ENCODE measurements at places on chromosomes 4 and X.

DNA sequence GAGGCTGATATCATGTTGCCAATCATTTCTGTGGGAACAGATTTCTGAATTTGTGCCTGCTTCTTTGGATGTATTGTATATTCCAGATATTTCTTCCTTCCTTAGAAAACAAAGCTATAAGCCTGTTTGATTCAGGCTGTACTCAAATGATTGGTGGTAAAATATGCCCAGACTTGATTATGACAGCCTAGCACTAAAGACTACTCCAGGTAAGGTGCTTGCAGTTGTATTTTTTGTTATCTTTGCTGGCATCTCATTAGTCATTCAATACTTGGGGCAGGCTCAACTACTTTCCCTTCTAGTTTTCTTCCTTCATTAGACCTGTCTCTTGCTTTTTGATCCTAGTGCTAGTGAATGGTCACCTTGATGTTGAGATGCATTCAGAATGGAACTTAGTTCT lies 90.6 kb downstream of the ZNF518B start:
- no peak for DNase-seq

- DNase-seq: no peak
Observed at GRCh38 chrX:110847334-110847733, 51.7 kb upstream of the CHRDL1 start.

- DNase-seq: no peak
Observed at GRCh38 chr4:159272273-159273140, 169.6 kb downstream of the RAPGEF2 start.

- DNase-seq: peak; percentile 60
Observed at GRCh38 chr4:80073473-80074008, 512 bp upstream of the ANTXR2 start.

DNA sequence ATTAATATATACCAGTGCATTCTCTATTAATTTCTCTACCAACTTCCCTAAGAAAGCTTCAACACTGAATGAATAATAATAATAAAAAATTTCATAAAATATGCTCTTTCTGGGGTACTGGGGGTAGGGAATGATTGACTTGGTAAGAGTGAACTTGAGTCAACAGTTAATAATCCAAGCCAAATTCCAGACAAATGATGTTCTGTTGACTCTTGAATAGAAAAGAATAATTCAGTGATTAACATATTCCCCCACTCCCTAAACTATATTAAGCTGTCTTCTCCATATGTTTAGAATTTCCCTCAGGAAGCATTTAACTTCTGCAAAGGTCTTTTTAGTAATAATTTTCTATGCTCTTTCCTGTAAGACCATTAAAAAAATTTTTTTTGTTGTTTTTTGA lies 12.3 kb downstream of the PGRMC2 start:
- no peak for DNase-seq

DNA sequence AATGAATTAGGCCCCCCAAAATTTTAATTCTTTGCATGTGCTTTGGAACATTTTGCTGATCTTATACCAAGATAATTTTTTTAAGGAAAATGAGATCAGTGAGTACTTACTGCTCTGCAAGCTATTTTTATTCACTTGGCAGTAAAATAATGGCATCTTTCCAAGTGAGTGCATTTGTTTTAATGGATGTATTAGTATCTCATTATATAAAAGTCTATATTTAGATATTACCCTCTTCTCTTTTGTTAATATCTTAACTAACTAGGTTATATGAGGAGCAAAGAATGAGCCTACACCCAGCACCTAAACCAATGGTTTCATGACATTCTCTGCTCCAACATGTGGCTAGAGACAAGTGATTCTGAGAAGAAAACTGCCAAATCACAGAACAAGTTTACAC lies 21.1 kb upstream of the ARAF start:
- DNase-seq: no peak

DNA sequence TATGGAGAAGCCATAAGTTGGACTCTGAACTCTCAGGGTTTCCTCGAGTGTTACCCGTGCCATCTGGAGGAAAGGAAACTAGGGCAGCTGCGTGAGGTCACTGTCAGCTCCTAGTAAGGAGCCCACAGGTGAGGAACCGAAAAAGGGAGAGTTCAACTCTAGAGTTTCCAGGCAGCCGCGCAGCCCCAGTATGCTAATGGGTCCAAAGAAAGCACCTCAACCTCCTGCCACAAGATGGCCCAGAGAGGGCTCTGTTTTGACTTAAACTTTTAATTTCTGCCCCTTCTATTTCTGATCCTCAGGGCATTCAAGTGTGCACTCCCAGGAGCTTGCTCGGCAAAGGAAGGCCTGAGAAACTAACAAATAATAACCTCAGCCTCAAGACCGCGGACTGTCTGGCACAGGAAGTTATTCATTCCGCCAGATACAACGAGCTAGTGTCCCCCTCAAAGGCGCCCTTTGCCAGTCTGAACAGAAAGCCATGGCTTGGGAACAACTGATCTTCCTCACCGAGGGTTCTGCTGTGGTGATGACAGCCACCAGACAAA lies 13.9 kb downstream of the SCARB2 start:
- DNase-seq: no peak

GRCh38 chrX:100407147-100407783 lies 2.8 kb downstream of the PCDH19 start:
- no peak for DNase-seq

DNA sequence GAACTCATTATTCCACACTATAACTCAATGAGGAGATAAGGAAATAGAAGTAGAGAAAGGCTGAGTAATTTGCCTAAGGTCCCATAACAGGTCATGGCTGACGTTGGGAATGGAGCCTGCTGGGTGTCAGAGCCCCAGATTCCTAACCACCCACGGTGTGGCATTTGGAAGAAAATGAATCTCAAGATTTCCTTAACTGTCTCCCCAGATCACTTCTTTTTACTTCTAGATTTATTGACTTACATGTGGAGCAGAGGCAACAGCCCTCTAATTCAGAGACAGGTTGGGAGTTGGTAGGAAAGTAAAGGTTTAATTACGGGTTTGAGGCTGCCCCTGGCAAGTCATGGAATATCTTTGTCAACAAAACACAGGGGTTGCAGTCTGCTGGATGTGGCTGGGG lies 134.0 kb downstream of the ARHGAP10 start:
- no peak for DNase-seq

DNA sequence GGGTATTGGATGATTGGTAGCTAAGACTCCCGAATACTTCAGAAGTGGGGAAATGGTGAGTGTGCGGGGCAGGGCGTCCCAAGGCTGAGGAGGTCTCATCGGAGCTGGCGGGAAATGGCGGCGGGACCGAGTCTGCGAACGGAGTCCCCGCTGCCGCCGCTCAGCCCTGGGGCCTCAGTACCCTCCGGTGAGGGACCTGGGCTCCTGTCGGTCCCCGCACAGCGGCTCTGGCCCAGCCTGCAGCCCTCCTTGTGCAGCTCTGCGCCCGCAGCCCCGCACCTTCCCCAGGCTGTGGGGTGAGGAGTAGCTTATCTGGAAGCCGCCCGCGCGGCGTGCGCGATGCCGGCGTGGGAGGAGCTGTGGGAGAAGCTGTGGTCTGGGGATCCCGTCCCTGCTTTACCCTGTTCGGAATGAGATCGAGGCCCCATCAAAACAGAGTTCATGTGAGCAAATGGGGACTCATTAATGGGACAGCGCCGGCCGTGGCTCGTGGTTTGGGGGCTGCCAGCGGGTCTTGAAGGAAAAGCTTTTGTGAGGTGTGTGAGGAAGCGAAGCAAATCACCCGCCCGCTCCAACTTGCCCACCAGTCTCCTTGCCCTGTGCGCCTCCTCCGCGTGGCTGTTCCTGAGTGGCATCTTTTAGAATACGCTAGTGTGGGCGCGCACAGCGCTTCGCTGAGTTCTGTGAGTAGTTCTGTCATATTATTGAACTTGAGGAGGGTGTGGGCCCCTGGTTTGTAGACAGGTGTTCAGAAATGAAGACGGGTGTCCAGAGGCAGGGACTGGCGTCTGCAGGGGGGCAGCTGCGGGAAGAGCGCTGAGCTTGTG lies 531 bp downstream of the ZNF141 start:
- DNase-seq: peak; percentile 64

- DNase-seq: no peak
Observed at GRCh38 chr4:83212041-83212851, 72.4 kb downstream of the COQ2 start.

- peak; percentile 21 for DNase-seq
Observed at GRCh38 chr4:87838890-87839591, 6.3 kb downstream of the MEPE start.

- DNase-seq: no peak
Observed at GRCh38 chrX:55102754-55103153, 13.9 kb downstream of the PAGE2 start.

GRCh38 chr4:88452912-88453311 lies 4.0 kb upstream of the HERC5 start:
- DNase-seq: no peak

DNA sequence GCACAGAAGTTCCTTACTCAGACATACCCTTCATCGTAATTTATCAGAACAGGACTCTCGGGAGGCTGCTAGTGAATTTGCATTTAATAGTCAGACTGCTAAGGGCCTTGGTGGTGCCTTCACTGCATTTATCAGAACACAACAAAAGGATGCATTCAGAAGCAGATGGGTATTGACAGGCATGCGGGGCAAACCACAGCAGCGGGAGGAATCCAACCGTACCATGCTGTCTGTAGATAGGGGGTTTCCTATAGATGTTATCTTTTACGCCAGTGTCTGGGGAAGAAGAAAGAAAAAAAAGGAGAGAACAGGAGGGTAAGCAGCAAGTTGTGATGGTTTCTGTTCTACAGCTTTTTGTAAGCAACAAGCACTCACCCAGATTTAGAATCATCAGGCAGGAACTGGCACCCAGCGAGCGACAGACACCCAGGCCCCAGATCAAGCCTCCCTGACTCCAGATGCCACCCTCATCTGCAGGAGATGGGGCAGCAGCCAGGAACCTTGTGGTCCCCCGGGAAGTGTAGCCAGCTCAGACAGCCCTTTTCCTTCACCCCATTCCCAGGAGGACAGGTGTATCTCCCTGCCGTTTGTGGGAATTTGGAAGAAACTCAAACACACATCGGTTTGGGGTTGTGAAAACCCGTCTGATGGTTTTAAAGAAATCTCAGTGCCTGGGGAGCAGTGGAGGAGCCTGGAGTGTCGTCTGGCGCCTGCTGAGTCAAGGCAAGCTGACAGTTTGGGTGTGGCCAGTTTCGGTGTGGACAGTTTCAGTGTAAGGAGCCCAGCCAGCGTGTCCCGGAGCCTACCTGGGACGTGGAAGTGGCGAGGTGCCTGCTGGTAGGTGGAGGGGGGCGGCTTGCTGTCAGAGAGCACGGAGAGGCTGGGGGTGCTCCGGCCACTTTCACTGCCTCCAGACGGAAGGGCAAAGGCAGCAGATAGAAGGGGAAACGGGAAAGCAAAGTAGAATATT lies 80.0 kb upstream of the AFAP1 start:
- no peak for DNase-seq

GRCh38 chrX:120604361-120604782 lies 471 bp downstream of the MCTS1 start:
- peak; percentile 42 for DNase-seq

DNA sequence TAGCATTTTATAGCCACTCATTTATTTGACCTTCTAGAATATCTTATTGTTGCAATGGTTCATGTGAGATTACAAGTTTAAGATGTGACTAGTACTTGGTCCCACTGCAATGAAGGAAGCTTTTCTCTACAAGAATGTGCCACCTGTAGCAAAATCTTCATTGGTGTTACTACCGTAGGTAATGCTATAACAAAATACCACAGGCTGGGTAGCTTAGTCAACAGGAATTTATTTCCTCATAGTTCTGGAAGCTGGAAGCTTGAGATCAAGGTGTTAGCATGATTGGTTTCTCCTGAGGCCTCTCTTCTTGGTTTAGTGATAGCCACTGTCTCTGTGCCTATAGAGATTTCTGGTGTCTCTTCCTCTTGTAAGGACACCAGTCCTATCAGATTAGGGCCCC lies 441.0 kb downstream of the GPM6A start:
- DNase-seq: no peak

DNA sequence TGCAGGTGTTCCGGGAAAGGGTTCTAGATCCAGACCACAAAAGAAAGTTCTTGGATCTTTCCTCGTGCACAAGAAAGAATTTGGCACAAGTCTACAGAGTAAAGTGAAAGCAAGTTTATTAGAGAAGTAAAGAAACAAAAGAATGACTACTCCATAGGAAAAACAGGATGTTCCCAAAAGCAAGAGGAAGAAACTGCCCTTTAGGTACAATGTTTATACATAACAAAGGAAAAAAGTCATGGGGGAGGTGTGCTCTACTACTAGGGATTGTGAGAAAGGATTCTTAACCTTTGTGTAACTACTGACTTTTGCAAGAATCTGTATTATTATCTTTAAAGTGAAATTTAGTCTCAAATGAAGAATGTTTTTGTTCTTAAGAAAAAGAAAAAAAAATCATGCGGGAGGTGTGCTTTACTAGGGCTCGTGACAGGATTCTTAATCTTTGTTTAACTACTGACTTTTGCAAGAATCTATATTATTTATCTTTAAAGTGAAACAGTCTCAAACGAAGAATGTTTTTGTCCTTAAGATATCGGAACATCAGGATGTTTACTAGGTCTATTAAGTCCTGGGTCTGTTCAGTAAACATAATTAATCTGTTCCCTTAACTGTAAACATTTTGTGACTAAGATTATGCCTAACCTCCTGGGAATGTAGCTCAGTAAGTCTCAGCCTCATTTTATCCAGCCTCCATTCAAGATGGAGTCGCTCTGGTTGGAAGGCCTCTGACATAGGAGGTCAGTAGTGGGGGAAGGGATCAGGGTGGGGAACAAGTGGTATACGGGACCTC lies 110.4 kb upstream of the BEND4 start:
- DNase-seq: no peak

DNA sequence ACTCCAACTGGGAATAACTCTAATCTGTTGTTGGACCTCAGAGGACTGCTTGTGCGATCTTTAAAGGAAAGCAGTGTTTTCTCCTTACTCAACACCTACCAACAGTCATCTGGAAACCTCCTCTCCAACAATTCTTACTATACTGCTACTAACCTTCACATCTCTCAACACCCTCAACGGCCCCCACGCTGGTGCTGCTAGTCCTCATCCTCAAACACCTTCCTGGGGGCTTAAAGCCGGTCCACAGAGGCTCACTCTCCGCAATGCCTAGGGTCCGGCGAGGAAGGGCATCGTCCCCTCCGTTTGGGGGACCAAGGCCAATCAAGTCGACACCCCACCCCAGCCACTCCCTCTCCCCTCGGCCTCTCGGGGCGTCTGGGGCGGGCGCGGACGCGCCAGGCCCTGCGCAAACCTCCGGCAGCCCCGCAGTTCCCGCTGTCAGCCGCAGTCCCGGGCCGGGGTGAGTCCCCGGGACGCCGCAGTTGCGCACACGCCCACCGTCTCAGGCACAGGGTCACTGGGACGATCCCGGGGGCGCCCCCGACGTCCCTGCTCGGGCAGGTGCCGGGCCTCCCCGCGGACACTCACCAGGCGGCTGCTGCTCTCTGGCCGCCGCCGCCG lies 418 bp downstream of the TAB3 start:
- DNase-seq: peak; percentile 5
